GDM1 (cell line): ENCODE measurements at places on chromosomes 6 and 20.

DNA sequence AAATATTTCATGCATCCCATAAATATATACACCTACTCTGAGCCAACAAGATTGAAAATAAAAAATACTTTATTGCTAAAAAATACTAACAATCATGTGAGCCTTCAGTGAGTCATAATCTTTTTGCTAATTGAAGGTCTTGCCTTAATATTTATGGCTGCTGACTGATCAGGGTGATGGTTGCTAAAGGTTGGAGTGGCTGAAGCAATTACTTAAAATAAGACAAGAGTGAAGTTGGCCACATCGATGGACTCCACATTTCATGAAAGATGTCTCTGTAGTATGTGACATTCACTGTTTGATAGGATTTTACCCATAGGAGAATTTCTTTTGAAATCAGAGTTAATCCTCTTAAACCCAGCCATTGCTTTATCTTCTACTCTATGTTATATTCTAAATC, 11.1 kb downstream of the TRDN start:
- no peak for DNase-seq

DNA sequence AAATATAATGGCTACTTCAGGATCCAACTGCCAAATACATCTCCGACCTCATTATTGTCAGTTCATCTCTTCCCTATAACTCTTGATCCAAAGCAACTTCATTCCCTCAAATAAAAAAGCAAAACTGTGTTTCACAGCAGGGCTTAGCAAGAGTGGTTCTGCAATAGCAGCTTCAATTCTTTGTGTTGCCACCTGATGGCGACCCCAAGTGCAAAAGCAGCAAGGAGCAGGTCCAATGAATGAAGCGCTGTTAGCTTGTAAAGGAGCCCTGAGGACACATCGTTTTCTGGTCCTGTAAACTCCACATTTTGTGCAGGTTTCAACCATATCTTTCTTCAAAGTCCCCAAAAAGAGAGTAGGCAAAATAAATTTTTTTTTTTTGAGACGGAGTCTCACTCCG, 19.6 kb downstream of the RTN4IP1 start:
- no peak for DNase-seq

GRCh38 chr6:2786269-2786668, 21.1 kb downstream of the WRNIP1 start:
- no peak for DNase-seq

DNA sequence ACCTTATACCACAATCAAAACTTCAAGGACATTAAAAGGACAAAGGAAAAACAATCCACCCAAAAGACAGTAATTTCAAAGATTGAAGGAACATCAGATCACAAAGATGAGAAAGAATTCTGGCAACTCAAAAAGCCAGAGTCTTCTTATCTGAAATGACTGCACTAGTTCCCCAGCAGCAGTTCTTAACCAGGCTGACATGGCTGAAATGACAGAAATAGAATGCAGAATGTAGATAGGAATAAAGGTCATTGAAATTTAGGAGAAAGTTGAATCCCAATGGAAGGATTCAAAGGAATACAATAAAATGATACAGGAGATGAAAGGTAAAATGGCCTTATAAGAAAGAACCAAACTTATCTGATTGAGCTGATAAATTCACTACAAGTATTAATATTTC, 231.4 kb downstream of the CD109 start:
- no peak for DNase-seq

DNA sequence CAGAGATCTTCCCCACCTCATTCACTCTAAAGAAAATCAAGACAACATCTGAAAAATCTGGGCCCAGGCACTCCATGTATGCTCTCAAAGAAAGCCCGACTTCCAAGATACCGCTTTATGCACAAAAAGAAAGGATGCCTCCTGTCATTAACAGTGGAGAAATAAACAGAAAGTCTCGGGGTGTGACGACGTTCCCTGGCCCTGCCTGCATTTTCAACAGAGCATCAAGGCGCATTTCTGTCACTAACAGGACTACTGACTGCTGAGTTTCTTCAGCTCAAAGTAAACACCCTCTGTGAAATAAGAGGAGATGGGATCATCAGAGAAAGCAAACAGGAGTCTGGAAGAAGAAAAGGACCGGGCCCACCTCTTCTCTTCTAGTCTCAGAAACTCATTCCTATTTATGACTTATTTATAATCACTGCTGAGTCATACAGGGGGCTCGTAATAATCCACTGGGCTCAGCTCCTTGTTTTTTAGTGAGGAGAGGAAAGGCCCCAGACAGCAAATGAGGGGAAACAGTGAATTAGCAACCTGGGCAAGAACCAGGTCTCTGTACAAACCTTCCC, 99.7 kb downstream of the ZMYND8 start:
- no peak for DNase-seq

DNA sequence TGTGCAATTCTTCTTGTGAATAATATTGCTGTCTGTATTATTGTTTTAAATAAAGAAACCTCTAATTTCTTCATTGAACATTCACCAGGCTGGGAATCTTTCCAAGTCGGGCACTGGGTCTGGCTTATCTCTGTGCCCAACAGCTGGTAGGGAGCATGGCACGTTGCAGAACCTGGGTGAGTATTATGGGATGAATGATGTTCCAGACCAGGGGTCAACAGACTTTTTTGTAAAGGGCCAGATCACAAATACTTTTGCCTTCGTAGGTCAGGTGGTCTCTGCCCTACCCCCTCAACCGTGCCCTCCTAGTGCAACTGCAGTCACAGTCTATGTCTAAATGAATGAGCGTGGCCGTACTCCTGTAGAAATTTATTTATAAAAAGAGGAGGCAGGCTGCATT, 81.6 kb upstream of the FOXQ1 start:
- DNase-seq, result no peak

DNA sequence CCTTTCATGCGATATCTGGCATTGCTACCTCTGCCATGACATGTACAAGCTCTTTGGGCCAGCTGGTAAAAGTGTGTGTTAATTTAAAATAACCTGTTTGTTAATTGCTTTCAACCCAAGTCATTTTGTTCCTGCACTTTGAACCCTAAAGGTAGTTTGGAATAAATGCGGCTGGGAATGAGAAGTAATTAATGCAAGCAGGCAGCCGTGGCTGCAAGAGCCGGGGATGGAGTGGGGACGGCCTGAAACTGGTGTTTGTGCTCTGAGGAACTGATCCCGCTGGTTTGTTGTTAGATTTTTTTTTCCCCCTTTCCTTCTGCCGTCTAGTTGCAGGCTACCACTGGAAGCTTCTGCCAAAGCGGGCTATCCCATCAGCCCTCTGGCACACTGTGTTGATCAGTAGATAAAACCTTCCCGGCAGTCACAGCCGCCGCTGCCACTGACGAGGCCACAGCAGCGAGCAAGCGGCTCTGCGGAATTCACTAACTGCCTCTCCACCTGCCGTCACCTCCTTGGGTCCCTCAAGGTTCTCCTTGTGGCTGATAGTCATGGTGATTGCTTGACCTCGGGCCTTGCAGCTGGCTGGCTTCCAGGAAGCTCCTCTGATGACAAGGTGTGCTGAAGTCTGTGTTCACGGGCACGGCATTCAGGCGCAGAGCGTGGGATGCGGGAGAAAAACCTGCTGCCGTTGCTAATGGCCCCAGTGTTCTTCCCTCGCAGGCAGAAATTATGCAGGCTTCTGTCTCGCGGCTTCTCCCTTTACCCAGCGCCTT, 315.9 kb downstream of the TFAP2A start:
- DNase-seq, result no peak

GRCh38 chr20:62430311-62430853, 3.0 kb upstream of the RBBP8NL start:
- no peak for DNase-seq
